Mesenchymal stem cell (in vitro differentiated cells and primary cell): ENCODE measurements at places on chromosomes 7 and 10.
A peak's percentile ranks its signal among the peaks of the same experiment; 100 is the strongest.

- H3K27ac ChIP-seq: no peak overlapping the region
- H3K4me1 ChIP-seq: no peaks in the 10 kb centered on the region
- no peak overlapping the region for H3K4me3 ChIP-seq
- DNase-seq: peak; percentile 56
Observed at GRCh38 chr7:116097365-116098009, 66.9 kb upstream of the TFEC start.

DNA sequence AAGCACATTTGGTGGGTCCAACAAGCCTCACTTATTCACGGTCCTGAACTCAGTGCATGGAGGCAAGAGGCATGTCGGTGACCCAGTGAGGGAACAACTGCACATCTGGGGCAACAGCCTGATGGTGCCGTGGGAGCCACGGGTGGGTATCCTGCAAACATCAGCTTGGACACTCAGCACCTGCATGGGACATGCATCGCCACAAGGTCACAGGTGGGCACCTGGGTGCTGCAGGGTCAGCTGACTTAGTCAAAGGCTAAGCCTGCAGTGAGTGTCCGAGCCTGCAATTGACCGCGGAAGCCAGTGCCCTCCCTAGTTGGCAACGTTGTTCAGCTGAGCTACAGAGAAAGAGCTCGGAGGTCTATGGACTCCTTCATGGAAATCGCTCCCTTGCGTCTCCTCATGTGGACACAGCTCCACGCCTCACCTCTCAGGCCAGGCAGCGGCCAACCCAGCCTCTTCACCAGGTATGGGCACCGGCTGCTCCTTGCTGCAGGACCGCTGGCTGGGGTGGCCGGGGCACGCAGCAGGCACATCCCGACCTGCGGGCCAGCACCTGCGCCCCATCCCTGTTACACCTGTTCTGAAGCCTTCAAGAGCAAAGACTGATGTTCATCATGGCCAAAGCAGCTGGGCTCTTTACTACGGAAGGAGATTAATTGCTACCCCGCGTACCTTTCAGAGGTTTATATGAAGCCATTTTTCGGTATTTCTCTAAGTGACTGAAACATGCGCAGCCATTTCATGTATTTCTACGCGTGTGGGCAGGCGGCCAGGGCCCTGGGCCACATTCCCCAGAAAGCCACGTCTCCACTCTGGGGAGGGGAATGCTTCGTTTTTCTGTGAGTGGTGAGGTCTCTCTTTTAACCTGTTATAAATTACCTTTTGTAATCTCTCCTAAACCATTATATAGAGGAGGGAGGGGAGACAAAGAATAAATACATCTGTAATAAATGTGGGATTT, 380.7 kb downstream of the DNAJB6 start:
- no peaks in the 10 kb centered on the region for H3K36me3 ChIP-seq
- H3K27ac ChIP-seq: no peak overlapping the region
- DNase-seq: no peak
- peaks cover under 1% of the 10 kb centered on the region for H3K4me1 ChIP-seq

- H3K36me3 ChIP-seq: no peaks in the 10 kb centered on the region
- no peaks in the 10 kb centered on the region for H3K4me1 ChIP-seq
Observed at GRCh38 chr7:93178213-93178612, 30.0 kb upstream of the SAMD9L start.

DNA sequence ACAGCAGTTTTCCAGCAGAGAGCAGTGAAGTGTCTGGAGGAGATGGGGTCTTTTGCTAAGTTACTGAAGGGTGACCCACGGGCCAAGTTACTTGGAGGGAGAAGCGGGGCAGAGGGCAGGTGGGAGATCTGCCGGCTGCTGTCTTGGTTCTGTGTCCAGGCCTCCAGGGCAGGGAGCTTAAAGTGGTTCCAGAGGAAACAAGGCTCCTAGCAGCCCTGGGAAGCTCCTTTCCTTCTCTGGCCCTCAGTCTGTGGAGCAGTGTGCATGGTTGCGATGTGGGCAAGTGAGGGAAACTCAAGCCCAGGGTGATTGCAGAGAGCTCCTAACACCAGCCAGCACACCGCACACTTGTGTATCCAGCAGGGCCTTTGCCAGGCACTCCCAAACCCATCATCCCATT, 6.3 kb downstream of the GHRHR start:
- no peak for DNase-seq
- H3K36me3 ChIP-seq: peaks cover 3% of the 10 kb centered on the region
- no peak overlapping the region for H3K4me3 ChIP-seq
- no peak overlapping the region for H3K27ac ChIP-seq
- H3K27me3 ChIP-seq: peaks cover 66% of the 10 kb centered on the region
- peaks cover 7% of the 10 kb centered on the region for H3K4me1 ChIP-seq

GRCh38 chr7:44958645-44959344, 20.0 kb downstream of the MYO1G start:
- peaks cover 28% of the 10 kb centered on the region for H3K27me3 ChIP-seq
- DNase-seq: no peak
- H3K4me3 ChIP-seq: no peak overlapping the region
- peaks cover 21% of the 10 kb centered on the region for H3K4me1 ChIP-seq
- H3K36me3 ChIP-seq: no peaks in the 10 kb centered on the region
- H3K27ac ChIP-seq: no peak overlapping the region

DNA sequence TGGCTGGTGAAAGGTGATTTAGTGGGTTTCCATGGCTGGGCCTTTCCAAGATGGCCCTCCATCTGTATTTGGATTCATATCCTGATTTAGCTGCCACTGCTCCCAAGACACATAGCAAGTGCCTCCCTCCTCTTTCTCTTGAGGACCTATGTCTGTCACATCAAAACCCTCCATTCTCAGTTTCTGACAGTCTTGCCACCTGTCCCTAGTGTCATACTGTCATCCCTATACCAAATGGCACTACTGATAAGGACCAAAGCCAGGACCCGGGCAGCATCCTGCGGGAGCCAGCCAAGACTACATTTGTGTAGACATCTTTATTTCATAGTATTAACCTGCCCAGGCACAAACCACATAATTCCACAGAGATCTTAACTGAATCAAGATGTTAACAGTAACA, 34.8 kb downstream of the PNLIPRP2 start:
- H3K27ac ChIP-seq: no peak overlapping the region
- no peaks in the 10 kb centered on the region for H3K36me3 ChIP-seq
- H3K4me3 ChIP-seq: no peak overlapping the region
- no peaks in the 10 kb centered on the region for H3K4me1 ChIP-seq

GRCh38 chr10:117442521-117442920, 67.3 kb upstream of the PDZD8 start:
- H3K27ac ChIP-seq: peak overlapping the region; percentile 37
- H3K27me3 ChIP-seq: no peaks in the 10 kb centered on the region
- no peak for DNase-seq
- H3K36me3 ChIP-seq: no peaks in the 10 kb centered on the region
- H3K4me1 ChIP-seq: peaks cover 15% of the 10 kb centered on the region

DNA sequence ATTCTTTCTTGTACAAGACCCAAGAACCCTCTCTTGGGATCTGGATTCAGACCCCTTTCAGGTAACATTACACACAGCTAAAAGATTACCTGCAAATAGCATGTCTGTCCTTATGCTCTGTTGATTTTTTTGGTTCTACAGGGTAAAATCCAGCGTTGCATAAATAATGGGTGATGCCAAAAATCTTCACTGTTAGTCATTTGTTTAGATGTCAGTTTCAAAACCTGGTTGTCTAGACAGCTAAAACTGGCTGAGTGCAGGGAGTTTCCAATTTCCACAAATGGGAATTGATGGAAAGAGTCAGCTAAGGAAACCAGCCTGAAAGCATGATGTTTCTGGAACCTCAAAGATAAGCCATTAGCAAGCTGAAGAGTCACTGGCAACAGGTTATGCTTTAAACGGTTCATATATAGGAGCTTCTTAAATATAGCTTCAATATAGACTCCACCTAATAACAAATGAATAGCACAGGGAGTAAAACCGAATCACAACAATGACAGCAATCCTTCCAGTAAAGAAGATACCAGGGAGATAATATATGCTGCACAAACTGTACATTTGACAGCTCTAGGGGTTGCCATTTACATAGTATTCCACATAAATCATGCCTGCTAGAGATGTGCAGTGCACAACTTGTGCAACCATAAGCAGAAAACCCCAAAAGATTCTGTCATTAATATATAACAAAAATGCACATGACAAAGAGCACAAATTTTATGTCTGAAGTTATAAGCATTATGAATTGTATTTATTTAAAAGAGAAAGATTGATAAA, 20.4 kb downstream of the CCDC71L start:
- H3K27me3 ChIP-seq: no peaks in the 10 kb centered on the region
- no peaks in the 10 kb centered on the region for H3K36me3 ChIP-seq
- H3K4me3 ChIP-seq: no peak overlapping the region
- H3K27ac ChIP-seq: no peak overlapping the region
- DNase-seq: peak; percentile 79
